ENCODE measurements at places on chromosomes 2 and 18.
A peak's percentile ranks its signal among the peaks of the same experiment; 100 is the strongest.

- DNase-seq: no peak
These were observed 38.6 kb downstream of the CYP1B1 start for GRCh38 chr2:38037325-38037724.

DNA sequence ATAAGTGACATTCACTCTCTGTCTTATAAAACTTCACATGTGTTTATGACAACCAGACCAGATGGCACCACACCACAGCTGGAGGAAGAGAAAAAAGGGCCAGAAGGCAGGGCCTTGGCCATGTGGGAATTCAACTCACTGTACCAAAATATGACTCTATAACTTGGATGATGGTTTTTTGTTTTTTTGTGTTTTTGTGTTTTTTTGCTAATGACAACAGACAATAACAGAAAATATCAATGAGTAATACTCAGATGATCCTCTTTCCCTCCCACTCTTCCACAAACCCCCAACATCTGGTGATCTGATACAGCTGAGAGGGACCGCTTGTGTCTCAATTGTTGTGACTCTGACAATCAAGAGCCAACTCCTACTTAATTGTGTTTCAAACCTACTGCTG is 12.4 kb downstream of the NMI start:
- no peak for DNase-seq

DNA sequence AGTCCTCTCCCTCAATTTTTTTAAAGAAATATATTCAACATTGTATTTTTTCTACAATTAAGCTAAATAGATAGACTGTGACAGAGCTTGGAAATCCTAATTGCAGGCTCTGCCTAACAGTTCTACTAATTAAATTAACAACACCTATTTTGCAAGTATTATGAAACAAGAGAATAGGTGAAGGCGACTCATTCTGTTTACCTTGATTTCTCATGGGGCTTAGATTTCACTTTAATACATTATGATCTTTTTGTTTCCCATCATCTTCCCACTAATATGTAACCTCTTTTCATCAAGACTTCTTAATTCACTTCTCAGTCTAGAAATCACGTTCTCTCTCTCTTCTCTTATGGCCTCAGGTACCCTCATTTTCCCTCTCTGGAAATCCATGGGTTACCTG is 42.7 kb upstream of the TANK start:
- DNase-seq: no peak

- no peak for DNase-seq
These were observed at the start of gene EVX2 for GRCh38 chr2:176083796-176084261. EVX2 (minus strand) TSS chr2:176083962; CDS start chr2:176083776, 186 bp downstream.

- DNase-seq: no peak
These were observed 142.0 kb upstream of the DNMT3A start for GRCh38 chr2:25483607-25484266.

GRCh38 chr2:63983986-63984605 is 35.1 kb downstream of the VPS54 start:
- no peak for DNase-seq

DNA sequence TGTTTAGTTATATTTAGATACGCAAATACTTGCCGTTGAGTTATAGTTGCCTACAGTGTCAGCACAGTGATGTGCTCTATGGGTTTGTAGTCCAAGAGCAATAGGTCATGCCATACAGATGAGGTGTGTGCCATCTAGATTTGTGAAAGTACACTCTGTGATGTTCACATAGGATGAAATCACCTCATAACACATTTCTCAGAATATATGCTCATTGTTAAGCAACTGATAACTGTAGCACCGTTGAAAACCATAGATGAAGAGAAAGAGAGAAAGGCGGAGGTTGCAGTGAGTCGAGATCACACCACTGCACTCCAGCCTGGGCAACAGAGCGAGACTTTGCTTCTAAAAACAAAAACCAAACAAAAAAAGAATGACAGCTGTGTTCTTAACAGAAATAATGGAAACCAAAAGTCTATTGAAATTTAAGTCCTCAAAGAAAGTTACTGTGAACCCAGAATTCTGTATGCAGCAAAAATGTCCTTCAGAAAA is 9.5 kb downstream of the DGKD start:
- DNase-seq: no peak

DNA sequence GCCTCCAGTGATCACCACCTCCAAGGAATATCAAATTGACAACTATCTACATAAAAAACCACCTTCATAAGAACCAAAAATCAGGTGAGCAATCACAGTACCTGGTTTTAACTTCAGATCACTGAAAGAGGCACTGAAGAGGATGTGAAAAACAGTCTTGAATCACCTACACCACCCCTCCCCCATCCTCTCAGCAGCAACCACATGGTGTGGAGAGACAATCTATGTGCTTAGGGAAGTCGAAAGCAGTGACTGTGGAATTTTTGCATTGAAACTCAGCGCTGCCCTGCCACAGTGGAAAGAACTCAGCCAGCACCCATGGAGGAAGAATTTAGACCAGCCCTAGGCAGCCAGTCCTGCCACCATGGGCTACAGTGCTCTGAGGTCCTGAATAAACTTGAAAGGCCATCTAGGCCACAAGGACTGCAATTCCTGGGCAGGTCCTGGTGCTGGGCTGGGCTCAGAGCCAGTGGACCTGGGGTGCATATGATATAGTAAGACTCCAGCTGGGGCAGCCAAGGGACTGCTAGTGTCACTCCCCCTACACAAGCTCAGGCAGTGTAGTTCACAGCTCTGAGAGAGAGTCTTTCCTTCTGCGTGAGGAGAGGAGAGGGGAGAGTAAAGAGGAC is 75.6 kb downstream of the ATL2 start:
- DNase-seq: no peak

DNA sequence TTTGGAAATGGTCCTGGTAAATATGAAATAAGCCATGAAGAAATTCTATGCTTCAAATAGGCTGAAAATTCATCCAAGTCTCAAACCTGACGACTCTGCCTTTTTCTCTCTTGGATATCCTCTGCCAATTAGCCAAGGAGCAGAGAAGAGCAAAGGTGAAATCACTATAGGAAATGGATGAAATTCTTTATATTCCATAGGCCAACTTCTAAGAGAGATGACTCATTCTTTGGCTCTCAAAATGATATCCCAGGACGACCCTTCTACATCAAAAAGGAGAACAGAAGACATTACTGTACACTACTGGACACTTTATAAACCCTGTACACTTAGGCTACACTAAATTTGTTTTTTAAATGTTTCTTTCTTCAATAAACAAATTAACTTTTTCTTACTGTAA is 22.7 kb downstream of the PDE1A start:
- DNase-seq: no peak

DNA sequence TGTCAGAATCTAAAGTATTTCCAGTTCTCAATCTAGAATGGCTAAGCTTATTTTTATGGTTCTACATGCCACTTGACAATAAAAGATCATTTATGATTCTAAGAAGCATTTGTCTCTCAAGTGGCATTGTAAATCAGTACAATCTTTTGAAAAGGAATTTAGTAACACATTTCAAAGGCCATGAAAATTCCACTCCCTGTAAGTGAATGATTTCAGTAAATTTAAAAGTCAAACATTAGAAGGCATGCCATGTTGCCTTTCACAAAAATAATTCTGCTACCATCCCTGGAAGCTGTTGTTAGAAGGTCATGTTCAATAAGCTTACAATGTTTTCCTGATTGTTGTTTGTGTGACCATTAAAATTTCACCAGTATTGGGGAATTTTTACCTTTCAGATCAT is 142.9 kb downstream of the RPIA start:
- no peak for DNase-seq

- DNase-seq: no peak
These were observed 90.6 kb upstream of the EFEMP1 start for GRCh38 chr2:56014046-56014730.

GRCh38 chr2:137252934-137253333 is 487.6 kb downstream of the THSD7B start:
- DNase-seq: no peak

- DNase-seq: no peak
These were observed 139.8 kb downstream of the RBMS1 start for GRCh38 chr2:160353813-160354212.

GRCh38 chr2:140085674-140086073 is 1305.5 kb upstream of the NXPH2 start:
- DNase-seq: no peak

DNA sequence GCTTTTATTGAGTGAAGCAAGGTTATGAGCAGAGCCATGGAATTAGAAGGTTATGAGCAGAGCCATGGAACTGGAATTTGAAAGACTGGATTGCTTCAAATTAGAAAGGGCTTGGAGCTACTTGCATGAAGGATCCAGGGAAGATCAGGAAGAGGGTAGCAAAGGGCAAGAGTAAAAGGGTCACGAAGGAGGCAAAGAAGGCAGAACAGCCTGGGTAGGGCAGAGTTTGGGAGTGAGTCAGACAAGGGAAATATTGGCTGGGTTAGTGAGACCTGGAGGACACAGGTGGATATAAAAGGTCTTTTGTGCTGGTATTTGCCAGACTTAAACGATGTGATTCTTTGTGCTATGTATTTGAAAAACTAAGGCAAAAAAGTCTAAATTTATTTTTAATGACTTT is 65.0 kb downstream of the SEMA4F start:
- DNase-seq: no peak

DNA sequence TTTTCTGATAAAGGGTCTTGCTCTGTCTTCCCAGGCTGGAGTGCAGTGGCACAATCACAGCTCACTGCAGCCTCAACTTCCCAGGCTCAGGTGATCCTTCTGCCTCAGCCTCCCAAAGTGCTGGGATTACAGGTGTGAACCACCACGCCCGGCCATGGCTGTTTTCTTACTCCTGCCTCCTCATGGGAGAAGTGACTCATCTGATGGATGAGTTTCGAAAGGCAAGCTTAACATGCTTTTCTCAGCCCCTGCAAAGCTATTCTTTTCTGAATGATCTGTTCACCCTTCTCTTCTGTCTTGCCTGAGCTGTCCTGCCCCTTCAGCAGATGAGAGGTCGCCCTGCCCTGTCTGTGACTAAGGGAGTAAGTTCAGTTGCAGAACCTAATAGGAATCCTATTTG is 929 bp upstream of the CREG2 start:
- DNase-seq: no peak

DNA sequence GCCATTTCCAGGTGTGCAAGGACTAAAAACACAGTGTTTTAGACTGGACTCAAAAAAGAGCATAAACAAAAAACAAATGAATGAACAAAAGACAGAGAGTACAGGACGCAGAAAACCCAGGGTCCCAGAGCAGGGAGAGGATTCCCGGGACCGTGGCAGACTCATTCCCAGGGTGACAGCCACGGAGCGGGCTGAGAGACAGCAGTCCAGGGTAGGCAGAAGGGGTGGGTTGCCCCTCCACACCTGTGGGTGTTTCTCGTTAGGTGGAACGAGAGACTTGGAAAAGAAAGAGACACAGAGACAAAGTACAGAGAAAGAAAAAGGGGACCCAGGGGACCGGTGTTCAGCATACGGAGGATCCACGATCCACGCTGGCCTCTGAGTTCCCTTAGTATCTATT is 273.4 kb downstream of the EIPR1 start:
- DNase-seq: peak; percentile 18

DNA sequence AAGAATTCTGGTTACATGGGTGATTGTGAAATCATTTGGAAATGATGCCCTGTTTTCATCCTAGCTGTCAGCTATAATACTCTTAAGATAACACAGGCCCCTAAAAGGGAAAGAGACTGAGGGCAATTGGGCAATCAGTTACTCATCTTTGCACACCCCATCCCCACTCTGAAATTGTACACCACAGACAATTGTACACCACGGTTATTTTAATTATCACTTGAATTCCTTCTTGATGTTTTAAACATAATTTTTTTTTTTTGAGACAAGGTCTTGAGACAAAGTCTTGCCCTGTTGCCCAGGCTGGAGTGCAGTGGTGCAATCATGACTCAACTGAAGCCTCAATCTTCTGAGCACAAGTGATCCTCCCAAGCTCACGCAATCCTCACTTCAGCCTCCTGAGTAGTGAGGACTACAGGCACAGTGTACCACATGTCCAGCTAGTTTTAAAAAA is 862.4 kb upstream of the ACVR2A start:
- DNase-seq: no peak

GRCh38 chr2:231361701-231362554 is 33.6 kb upstream of the B3GNT7 start:
- no peak for DNase-seq

- peak; percentile 60 for DNase-seq
These were observed 674 bp upstream of the ERBB4 start for GRCh38 chr2:212539072-212539880.

DNA sequence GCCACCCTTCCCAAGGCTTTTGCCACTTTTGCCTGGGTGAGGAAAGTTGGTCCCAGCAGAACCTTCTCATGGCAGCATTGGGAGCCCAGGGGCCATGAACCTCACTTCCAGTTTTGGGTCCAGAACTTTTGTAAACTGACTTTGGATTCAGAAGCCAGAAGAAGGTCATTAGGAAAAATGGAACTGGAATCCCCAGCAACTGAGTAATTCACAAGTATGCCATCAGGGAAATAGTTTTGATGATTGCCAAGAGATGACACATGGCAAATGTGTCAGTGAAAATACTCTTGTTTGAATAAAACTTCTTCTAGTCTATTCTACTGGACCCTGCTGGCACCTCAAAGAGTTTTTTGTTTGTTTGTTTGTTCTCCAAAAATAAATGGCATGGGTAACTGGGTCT is 203.7 kb downstream of the SETBP1 start:
- DNase-seq: no peak

DNA sequence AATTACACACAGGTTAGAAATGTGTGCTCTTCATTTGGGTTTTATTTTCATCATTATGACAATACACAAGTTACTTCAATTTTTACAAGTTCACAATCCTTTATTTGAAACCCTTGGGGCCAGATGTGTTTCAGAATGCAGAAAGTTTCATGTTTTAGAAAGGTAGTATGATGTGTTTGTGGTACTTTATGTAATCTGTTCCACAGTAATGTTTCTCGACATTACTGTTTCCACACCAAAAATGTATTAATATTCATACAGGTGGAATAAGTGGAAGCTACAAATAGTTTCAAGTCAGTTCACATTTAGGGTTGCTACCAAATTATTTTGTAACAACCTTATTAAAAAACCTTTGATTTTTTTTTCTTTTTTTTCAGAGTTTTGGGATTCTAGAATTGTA is 10.4 kb downstream of the UBE2E3 start:
- no peak for DNase-seq

DNA sequence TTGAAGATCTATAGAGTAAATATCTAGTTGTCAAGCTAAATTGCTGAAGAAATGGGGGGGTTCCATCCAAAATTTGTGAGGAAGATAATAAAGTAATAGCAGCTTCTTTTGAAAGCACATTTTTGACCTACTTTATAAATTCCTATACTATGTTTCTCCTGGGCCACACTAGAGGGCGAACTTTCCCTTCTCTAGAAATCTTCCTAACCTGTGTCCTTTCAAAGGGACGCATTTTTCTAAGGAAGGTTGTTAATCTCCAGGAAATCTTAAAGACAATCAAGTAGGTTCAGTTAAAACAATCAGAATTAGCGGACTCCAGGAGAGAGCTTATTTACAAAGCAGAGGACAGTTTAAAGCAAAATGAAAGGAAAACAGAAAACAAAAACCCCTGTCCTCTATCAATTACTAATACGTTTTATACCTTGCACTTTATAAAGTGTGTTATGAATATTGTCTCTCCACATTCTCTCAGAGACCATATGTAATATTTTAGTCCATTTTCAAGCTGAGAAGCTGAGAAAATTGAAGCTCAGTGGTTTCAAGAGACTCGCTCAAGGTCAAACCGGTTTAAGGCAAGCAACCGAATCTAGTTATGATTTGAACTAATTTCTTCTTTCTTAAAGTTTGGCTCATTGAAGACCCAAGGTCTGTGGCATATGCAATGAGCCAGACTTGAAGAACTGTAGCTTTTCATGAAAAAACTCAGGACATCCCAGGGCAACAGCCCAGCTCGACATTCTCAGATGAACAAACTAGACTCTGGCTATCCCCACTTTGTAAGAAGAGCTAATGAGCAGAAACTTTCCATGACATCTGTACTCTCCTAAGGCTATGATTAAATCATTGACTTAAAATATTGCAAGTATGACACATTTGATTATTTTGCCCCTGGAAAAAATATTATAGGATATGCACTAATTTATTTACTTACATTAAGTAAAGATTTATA is 273.6 kb downstream of the PAX3 start:
- no peak for DNase-seq
